AG08395 (cell line): ENCODE measurements at places on chromosomes 1 and 21.
A peak's percentile ranks its signal among the peaks of the same experiment; 100 is the strongest.

- DNase-seq, result no peak
These were observed 92.6 kb upstream of the ACTRT2 start for GRCh38 chr1:2928366-2929325.

DNA sequence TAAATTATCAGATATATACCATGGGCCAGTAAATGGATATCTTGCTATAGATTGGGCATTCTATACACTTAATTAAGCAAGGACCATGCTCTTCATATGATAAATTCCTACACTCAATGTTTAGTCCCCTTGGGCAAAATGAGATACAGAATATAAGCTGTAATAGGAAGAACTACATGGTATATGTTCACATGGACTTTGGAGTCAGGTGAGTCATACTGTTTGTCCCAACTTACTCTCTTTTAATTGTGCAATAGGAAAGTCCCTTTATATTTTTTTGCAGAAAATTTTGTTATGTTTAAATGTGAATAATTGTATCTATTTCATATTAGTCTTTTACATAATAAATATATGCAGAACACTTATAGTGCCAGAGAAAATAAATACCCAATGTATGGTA, 820.2 kb upstream of the ADAMTS5 start:
- no peak for DNase-seq

GRCh38 chr1:73176902-73177301, 894.6 kb upstream of the NEGR1 start:
- no peak for DNase-seq

- DNase-seq, result no peak
These were observed 423.3 kb upstream of the ADGRL2 start for GRCh38 chr1:81377406-81377805.

- DNase-seq, result no peak
These were observed 992 bp upstream of the USP48 start for GRCh38 chr1:21783679-21784603.

- no peak for DNase-seq
These were observed 923.1 kb upstream of the NEGR1 start for GRCh38 chr1:73205294-73205973.

- no peak for DNase-seq
These were observed 29.6 kb upstream of the C1orf87 start for GRCh38 chr1:60103186-60103585.

- DNase-seq, result no peak
These were observed 53.6 kb upstream of the DIRAS3 start for GRCh38 chr1:68103884-68104554.

GRCh38 chr1:9153152-9153551, 24.2 kb upstream of the GPR157 start:
- no peak for DNase-seq

GRCh38 chr1:201085902-201086735, 26.1 kb downstream of the CACNA1S start:
- peak; percentile 87 for DNase-seq

DNA sequence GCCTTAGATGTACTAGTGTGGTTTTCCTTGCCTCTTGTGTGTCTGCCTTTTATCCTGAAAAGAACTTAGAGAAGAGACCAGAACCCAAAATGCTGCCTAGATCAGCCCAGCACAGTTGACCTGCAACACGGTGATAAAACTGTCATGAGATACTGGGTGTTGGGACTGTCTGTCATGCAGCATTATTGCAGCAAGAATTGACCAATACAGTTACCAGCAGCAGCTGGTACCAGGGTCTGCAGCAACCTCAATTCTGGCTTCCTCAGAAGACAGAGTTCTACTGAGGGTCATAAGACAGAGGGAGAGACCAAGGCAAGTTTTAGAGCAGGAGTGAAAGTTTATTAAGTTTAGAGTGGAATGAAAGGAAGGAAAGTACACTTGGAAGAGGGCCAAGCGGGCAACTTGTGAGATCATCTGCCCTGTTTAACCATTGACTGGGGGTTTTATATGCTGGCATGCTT, 182.0 kb downstream of the DYRK1A start:
- DNase-seq, result no peak

GRCh38 chr1:46197964-46198811, at the start of gene POMGNT1:
TSS of gene POMGNT1 (minus strand) at chr1:46198434. CDS start at chr1:46197821, 613 bp downstream.
- DNase-seq, result peak; percentile 92

- DNase-seq, result peak; percentile 96
These were observed 16.7 kb upstream of the LYST start for GRCh38 chr1:235883261-235883927.

- peak; percentile 84 for DNase-seq
These were observed 5.8 kb upstream of the SDHB start for GRCh38 chr1:17059391-17060305.

DNA sequence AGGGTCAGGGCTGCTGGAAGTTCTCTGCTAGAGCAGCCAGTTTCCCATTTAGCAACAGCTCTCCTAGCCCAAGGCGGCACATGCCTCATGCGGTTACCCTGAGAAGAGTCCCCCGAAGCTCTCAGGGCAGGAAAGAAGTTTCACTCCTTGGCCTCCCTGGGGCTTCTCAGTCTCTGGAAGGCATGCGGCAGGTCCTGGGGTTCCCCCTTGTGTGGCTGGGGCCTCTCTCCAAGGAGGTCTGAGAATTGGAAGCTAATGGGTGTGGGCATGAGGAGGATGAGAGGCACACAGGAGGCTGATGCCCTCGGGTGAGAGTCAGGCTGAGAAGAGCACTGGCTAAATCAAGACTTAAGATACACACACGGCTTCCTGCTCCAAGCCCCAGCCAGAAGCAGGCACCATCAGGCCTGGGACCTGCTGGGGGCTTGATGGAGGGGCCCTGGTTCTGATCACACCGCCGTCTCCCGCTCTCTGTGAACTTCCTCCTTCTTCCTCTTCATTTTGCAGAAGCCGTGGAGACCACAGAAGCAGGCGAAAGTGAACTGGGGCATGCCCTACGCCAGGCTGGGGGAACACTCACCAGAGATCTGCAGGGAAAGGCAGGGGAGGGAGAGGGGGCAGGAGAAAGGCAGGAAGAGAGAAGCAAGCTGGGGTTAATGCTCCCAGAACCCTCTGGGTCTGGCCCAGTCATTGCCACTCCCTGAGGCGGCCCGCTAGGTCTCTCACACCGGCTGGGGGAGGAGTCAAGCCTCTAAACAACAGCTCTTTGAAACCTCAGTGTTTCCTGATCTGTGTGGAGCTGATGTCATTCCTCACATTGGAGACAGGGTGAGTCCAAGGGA, 15.1 kb downstream of the BLACAT1 start:
- no peak for DNase-seq

- no peak for DNase-seq
These were observed 27.1 kb upstream of the BCL9 start for GRCh38 chr1:147514233-147514632.

DNA sequence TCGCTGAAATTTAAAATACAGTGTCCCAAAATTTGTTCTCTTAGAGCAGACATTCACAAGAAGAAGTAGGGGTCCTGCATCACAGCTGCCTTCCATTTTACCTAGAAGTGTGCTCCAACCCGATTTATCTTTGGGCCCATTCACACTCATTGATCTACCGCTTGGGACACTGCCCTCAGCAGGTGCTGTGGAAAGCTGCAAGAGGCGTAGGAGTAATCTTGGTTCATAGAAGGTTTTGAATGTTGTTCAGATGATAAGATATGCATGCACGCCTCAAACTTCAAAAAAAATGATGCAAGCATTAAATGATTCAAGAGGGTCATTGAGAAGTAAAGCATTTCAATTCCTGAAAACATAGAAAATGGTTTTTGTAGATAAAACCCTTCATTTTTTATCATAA, 18.6 kb upstream of the C1orf105 start:
- no peak for DNase-seq

DNA sequence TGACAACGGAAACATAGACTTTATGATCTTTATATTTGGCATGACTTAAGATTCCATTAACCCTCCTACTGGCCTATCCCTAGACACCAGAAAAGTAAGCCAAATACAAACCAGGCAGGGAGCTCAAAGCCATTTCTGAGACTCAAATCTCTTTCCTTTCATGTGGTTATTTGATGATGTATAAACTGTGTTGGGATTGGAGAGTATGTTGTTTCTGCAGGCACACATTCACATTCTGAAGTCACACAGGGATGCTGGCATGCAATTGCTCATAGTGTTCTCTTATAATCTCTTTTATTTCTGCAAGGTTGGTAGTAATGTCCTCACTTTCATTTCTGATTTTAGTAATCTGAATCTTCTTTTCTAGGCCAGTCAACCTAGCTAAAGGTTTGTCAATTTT, 5.8 kb downstream of the ZMYND12 start:
- no peak for DNase-seq

DNA sequence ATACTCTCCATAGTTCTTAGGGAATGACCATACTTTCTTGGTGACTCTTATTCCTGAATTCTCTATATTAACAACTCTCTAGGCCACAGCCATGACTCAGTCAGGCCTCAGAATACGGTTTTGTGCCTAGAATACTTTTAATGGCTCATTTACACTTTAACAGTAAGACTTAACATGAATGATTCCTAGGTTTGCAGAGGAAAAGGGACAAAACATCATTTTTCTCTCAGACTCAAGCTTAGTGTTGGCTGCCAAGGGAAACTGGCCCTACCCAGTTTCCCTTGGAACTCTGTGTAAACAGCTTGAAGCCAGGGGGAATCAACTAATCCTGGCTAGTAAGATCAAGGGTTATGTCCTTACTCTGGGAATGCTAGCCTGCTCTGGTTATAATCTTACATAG, 164.9 kb upstream of the PKN2 start:
- DNase-seq, result peak; percentile 27

DNA sequence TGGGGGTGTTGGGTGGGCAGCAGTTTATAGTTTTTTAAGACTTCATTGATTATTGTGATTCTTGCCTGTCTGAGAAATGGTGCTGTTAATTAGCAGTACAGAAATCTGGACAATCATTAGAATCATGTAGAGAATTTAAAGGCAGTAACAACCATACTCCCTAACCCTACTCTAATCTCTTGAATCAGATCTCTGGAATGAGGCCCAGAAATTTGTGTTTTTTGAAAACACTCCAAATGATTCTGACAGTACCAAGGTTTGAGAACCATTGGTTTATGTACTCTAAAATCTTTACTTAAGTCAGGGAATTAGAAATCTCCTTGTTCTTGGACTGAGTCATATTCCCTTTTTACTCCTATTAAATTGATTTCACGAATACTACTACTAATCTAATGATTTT, 24.0 kb downstream of the FNBP1L start:
- DNase-seq, result peak; percentile 11

DNA sequence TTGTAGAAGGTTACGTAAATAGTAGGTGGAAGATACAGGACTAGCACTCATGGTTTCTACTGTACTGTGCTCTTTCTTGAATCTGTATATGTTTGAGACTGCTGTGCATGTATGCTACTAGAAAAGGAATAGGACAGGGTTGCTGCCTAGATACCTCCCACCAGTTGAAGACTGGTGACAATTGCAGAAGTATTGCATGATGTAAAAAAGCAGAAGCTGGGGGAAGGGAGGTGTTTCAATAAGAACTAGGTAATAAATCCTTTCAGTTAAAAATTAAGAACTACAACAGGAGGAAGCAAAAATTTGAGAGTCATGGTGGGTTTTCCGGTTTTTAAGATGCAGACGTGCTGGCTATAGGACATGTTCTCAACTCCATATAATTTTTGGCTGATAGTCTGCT, 88.1 kb downstream of the CCDC30 start:
- DNase-seq, result no peak
